ENCODE measurements at places on chromosomes 5 and 9. TPM values are rescaled to one million over a fixed set of nuclear protein-coding genes. Genes with fewer than 3 reads are reported as not detected.

DNA sequence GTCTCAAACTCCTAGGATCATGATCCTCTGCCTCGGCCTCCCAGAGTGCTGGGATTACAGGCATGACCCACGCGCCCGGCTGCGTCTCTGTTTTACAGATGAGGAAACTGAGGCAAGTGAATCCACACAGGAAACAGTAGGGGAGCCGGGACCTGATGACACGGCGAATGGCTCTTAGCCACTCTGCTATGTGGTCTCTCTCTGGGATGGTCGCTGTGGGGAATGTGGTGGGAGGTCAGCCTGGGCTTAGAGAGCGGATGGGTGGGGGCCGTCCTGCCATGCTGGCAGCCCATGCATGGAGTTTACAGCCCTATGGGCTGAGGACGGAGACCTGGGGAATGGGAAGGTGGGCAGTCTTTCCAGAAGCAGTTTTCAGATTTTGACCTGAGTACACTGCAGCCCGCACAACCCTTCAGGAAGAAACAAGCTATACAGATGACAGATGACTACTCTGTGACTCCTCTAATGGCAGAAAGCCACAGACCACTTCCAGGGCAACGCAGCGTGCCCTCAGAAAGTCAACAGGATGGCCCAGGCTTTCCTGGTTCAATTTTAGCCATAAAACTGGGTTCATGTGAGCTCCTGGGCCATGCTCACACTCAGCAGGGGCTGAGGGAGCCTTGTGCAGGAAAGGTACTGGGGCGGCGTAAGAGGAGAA lies 136.1 kb upstream of the RAPGEF1 start:
- no peak for DNase-seq

The EIF4EBP3 gene
- total RNA-seq: 32.4 TPM

The PRRT1B gene
- total RNA-seq: not detected

DNA sequence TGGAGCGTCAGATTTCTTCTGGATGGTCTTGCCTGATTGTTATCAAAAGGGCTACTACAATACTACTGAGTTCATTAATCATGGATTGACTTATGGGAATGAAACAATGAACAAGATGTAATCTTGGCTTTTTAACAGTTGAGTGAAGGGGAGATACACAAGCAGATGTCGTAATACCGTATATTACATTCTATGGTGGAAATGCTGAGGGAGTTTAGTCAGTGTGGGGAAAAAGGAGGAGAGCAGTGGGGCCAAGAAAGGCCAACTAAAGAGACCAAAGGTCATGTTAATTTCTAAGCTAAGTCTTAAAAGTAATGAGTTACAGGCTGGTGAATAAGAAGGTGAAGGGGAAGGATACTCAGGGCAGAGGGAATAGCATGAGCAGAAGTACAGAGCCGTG lies 29.0 kb upstream of the PSAT1 start:
- no peak for DNase-seq

The AGXT2 gene
- 5.5 TPM for total RNA-seq

DNA sequence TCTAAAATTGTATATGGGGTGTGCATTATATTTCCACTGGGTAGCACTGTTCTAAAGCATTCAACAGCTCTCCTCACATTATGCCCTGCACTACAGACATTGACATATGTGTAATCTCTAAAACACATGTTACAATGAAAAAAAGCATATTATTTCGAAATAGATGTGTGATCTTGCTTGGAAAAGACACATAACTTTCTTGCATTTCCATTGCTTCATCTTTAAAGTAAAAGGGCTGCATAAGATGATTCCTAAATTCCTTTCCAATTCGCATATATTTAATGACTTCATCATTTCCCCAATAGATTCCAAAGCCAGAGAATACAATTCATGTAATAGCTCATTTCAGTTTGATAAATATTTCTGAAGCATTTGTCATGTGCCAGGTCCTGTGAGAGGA lies 566.9 kb downstream of the PDE4D start:
- no peak for DNase-seq

DNA sequence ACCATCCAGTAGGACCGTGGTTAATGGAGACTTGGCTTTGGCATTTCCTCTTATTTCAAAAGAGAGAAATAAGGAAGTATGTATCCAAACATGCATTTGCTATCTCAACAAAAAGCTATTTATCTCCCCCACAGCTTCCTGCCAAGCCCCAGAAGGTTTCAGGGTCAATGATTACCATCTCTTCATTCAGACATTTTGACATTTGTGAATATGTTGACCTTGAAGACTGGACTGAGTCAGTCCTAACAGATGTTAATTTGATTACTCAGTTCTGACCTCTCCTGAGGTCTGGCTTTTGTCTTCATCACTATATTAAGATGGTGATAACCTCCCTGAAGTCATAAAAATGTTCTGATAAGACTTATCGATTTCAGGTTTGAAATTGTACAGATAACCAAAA lies 479.4 kb downstream of the AGTPBP1 start:
- DNase-seq: no peak

DNA sequence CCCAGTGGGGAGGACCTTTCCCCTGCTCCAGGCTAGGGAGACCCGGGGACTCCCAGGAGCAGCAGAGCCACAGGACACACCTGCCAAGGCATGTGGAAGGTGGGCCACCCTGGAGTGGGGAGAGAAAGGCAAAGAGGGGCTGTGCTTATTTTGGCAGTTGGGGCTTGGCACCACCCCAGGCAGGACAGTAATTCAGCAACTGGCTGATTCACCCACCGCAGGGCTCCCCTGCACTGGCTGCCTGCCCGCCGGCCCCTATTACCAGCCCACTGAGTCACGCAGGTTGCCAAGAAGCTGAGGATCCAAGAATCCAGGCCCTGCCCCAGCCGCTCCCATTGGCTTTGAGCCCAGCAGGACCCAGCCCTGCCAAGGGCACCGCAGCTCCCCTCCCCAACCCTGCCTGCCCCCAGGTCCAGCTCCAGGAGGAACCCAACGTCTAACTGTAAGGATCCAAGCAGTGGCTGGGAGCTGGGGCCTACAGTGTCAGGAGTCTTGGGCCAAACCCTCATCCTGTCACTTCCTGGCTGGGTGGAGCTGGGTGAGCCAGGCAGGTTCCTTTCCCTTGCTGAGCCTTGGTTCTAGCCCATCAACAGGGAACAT lies 14.2 kb upstream of the RALGDS start:
- peak; percentile 96 for DNase-seq

- no peak for DNase-seq
Observed at GRCh38 chr5:170171811-170172210, 61.0 kb upstream of the C5orf58 start.

The GDNF gene
- total RNA-seq: not detected

GRCh38 chr5:135205632-135206349 lies 171.8 kb upstream of the PITX1 start:
- no peak for DNase-seq

GRCh38 chr5:159758189-159758588 lies 158.1 kb upstream of the ADRA1B start:
- DNase-seq: no peak

DNA sequence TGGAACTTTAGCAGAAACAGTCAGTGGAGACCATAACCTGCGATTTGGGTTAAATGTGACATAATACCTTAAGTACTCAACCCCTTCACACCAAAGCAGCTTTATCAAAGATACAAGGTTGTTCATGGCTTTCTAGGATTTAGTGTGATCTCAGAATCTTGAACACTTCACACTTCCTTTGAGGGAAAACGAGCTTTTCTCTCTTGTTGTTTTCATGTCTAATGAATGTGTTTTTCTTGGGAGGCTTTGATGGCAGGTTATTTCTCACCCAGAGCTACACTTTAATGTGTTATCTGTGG lies 437.0 kb downstream of the TMEM232 start:
- DNase-seq: no peak

- no peak for DNase-seq
Observed at GRCh38 chr5:107977550-107978071, 306.9 kb upstream of the EFNA5 start.

DNA sequence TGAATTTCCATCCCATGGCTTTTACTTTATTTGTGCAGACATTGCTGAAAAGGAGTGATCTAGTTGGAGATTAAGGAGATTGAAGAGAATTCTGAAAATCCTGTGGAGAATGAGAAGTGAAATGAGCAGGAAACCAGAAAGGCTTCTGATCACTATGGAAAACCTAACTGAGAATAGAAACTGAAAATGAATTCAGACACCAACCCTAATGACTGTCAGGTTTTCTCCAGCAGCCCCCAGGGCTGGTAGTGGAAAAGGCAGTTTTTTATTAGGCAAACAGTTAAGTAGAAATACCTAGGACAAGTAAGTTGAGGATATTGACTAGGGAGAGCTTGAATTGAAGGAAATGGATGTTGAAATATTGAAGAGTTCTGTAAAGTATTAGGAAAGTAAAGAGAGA lies 14.7 kb upstream of the ARRDC3 start:
- no peak for DNase-seq

DNA sequence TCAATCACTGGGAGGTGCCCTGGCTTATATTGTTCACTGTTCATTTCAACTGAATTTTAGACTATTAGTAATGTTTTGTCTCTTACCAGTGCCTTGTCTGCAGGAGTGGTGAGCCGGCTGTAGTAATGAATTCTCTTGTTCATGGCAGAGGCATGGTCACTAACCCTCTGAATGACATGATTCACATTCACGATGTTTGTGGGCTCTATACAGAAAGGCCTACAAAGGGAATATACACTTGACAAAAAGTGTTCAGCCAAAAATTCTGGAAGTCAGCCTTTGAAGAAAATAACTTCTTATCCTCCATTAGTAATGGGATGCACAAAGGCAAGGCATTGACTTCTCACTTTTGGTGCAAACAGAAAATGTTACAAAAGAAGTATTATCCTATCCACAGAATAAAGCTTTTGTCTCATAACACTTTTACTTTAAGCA lies 39.6 kb downstream of the SLC38A9 start:
- DNase-seq: no peak

DNA sequence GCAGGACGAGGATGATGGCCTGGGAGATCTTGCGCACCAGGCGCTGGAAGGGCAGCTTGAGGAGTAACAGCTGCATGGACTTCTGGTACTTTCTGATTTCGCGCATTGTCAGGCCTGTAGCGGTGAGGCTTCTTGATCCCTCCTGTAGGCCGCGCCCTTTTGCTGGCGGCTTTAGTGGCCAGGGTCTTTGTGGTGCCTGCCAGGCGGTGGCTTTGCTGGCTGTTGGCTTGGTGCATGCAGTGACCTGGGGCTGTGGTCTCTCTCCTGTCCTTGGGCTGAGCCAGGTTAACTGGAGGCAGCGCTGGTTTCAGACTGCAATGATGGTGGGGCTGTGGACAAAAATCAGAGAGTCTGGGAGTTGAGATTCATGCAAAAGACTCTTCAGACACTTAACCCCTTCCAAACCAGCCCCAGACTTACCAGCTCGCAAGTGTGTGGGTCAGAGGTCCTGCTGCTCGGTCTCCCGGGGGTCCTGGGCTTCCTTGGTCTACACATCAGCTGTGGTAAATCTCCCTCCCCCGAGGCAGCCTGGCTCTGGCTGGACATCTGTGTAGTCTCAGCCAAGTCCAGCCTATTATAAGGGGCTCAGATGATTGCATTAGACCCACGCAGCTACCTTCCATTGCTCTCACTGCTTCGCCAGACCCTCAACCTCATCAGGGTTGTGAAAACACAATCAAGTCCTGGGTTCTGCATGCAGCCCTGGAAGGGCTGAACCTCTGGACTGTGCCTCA lies 4.8 kb downstream of the TAF11L12 start:
- DNase-seq: no peak

DNA sequence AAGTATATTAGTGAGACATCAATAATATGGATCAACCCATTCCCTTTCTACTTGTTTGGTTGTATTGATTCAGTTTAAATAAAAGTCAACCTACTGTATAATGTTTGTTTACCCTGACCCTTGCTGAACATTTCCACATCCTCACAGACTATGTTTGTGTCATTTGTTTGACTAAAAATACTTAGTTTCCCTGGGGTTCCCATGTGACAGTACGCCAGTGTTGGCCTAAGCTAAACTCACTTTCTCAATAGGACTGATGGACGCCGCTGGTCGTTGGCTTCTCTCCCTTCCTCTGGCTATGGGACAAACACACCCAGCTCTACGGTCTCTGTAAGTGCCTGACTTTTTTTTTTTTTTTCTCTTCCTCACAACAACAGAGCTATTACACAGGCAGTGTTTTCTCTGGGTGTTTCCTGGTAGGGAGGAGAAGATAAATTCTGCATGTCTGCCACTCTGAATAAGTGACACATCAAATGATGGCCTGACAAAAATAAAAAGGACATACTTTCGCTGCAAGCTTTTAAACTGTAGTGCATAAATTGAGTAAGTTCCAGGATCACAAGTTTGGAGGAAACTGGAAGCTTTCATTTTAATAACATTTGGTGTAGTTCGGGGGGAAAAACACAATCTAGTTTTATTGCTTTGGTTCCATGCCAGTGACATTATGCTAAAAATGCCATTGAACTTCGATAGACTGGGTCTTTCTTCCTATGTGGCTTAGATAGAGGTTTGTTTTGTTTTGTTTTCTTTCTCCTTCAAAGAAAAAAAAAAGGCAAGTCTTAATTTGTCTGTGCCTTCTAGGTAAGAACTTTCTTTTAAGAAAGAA lies 101.0 kb downstream of the CD180 start:
- DNase-seq: peak; percentile 75

GRCh38 chr9:87640385-87640795 lies 85.5 kb upstream of the CTSL start:
- no peak for DNase-seq

- no peak for DNase-seq
Observed at GRCh38 chr9:126515001-126515872, 98.5 kb upstream of the LMX1B start.

DNA sequence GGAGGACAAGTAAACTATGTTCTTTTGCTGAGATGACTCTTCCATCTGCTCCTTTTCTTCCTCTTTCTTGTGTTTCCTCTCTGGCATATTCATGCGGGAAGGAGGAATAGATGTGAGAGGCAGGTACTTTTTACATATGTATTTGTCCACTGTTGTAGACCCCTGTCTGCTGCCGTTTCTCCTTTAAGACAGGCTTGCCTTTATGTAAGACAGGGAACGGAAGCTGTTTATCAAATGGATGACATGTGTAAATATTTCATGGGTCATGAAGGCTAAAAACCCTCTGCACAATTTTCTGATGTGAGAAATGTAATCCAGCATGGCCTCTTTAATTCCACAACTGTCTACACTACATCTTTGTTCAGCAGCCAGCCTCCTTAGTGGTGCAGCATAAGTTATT lies 1525.5 kb upstream of the NUDT12 start:
- no peak for DNase-seq

DNA sequence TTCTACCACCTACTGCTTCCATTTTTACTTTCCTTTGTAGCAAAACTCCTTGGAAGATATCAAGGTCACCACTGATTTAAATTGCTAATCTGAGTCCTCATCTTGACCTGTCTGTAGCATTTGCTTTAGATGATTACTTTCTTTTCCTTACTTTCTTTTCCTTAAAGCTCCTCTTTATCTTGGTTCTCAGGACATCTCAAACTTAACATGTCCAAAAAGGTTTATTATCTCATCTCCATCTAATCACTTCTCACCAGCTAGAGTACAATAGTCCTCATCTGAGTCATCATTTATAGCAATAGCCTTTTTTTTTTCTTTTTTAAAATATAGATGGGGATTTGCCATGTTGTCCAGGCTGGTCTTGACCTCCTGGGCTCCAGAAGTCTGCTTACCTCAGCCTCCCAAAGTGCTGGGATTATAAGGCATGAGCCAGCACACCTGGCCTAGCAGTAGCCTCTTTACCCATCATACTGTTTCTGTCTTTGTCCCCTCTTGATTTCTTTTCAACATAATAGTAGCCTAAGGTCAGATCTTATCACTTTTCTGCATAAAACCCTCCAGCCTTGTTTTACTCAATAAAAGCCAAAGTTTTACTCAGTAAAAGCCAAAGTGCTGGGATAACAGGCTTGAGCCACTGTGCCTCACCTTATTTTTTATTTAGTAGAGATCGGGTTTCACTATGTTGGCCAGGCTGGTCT lies 32.9 kb upstream of the GPR21 start:
- DNase-seq: no peak
